ENCODE measurements at places on chromosomes 12 and 14. TPM values are rescaled to one million over a fixed set of nuclear protein-coding genes. Genes with fewer than 3 reads are reported as not detected.

- peaks cover 88% of the 10 kb centered on the region for H3K4me1 ChIP-seq
- no peaks in the 10 kb centered on the region for H3K27me3 ChIP-seq
- peaks cover 4% of the 10 kb centered on the region for H3K36me3 ChIP-seq
- no peak overlapping the region for H3K4me3 ChIP-seq
- DNase-seq = no peak
Observed at GRCh38 chr14:102690509-102691286, 86.6 kb upstream of the TRAF3 start.

GRCh38 chr14:21019366-21019765 lies 5.5 kb downstream of the NDRG2 start:
- H3K36me3 ChIP-seq = no peaks in the 10 kb centered on the region
- no peak for DNase-seq
- peaks cover 5% of the 10 kb centered on the region for H3K4me1 ChIP-seq
- no peak overlapping the region for H3K27ac ChIP-seq

DNA sequence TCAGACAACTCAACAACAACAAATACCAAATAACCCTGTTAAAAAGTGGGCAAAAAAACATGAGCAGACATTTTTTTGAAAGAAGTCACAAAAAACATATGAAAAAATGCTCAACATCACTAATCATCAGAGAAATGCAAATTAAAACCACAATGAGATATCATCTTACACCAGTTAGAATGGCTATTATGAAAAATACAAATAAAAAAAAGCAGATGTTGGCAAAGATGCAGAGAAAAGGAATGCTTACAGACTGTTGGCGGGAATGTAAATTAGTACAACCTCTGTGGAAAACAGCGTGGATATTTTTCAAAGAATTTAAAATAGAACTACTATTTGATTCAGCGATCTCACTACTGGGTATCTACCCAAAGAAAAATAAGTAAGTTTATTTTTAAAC lies 114.0 kb downstream of the SLC38A4 start:
- no peaks in the 10 kb centered on the region for H3K4me1 ChIP-seq
- no peak overlapping the region for H3K4me3 ChIP-seq
- no peaks in the 10 kb centered on the region for H3K27me3 ChIP-seq
- H3K27ac ChIP-seq = no peak overlapping the region
- no peaks in the 10 kb centered on the region for H3K36me3 ChIP-seq

DNA sequence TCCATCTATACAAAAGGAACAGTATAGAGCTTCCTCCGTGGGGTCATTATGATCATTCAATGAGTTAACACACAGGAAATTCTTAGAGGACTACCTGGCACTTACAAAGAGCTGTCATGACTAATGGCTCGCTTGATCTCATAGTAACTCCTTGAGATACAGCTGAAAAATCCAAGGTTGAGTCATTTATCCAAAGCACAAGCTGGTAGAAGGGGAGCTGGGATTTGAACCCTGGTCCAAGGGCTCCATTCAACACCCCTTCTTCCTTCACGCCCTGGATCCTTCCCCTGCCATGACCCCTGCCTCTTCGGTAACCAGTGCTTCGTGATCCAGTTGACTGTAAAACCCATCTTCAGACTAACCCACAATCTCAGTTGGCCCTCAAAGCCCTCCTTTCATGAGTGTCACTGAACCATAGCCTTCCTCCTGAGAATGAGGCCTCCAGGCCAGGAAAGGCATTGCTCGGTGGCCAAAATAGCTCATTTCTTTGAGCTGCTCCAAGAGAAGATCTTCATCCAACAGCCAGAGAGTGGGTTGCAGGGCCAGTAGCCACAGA lies 7.8 kb downstream of the ZFP36L1 start:
- peaks cover 30% of the 10 kb centered on the region for H3K36me3 ChIP-seq
- no peak overlapping the region for H3K27ac ChIP-seq
- H3K4me3 ChIP-seq = no peak overlapping the region
- H3K27me3 ChIP-seq = no peaks in the 10 kb centered on the region
- no peak for DNase-seq

DNA sequence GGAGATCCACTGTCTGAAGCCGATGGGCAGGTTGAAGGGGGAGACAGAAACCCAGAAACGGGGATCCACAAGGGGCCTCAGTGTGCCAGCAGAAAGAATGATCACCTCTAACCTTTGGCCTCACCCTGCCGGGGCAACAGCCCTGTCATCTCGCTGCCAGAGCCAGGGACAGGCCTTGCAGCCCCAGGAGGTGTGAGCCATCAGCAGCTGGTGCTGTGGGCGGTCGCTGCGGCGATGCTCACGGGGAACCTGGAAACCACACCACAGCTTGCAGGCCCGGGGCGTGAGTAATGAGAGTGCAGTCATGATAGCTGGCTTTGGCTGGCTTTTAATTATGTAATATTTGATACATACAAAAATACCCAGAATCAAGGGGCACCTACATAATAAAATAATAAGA lies 4.7 kb upstream of the TTC7B start:
- H3K36me3 ChIP-seq = no peaks in the 10 kb centered on the region
- no peak overlapping the region for H3K27ac ChIP-seq
- no peak overlapping the region for H3K4me3 ChIP-seq
- H3K4me1 ChIP-seq = no peaks in the 10 kb centered on the region

DNA sequence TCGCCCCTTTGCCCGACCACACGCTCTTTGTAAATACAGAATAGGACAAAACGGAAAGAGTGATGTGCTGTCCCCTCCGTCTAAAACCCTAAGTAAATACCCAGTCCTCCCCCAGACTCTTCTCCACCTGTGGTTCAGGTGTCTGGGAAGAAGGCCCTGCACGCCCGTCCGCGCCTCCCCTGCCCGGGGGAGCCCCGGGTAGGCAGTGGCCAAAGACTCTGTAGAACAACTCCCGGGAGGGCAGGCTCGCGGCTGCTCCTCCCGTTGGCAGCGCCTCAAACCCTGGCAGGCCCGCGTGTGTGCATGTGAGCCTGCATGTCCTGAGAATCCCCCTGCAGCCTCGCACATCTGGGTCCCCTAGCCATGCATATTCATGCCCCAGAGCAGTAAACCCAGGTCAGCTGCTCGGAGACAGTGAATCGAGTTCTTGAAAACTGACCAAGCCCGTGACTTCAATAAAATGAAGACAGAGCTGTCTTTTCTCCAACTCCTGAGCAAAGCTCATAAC lies 165.8 kb downstream of the MON2 start:
- peak; percentile 41 for DNase-seq
- no peaks in the 10 kb centered on the region for H3K36me3 ChIP-seq
- H3K4me3 ChIP-seq = peak overlapping the region; percentile 40
- H3K27me3 ChIP-seq = no peaks in the 10 kb centered on the region

- no peak within 1 kb of the TSS for H3K27ac ChIP-seq
- peak within 1 kb of the TSS; percentile 35 for H3K4me3 ChIP-seq
- H3K36me3 ChIP-seq = no peaks in the 10 kb centered on the region
- H3K4me1 ChIP-seq = peaks cover 6% of the 10 kb centered on the region
- H3K27me3 ChIP-seq = no peaks in the 10 kb centered on the region
- peak; percentile 44 for DNase-seq
Observed at GRCh38 chr12:113135178-113136127, at the start of gene RASAL1. Gene RASAL1 (minus strand): TSS chr12:113135761. CDS start chr12:113135462, 299 bp downstream.

DNA sequence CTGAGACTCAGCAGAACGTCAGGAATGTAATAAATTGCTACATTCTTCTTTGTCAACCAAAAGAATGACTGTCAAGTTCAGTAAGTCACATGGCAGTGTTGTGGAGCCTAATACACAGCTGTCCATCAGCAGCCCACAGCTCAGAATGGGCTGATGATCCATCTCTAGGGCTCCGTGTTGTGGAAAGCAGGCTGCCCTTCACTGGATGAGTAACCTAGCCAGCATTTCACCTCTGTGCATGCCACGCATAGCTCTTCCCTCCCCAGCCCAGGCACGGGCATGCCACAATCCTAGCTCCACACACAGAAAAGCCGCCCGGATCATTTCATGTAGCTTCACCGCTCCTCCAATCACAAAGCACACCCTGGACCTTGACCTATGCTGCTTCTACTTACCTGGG lies 878.0 kb upstream of the TMEM132C start:
- no peak overlapping the region for H3K27ac ChIP-seq
- H3K27me3 ChIP-seq = no peaks in the 10 kb centered on the region
- DNase-seq = no peak
- H3K36me3 ChIP-seq = no peaks in the 10 kb centered on the region
- no peaks in the 10 kb centered on the region for H3K4me1 ChIP-seq

DNA sequence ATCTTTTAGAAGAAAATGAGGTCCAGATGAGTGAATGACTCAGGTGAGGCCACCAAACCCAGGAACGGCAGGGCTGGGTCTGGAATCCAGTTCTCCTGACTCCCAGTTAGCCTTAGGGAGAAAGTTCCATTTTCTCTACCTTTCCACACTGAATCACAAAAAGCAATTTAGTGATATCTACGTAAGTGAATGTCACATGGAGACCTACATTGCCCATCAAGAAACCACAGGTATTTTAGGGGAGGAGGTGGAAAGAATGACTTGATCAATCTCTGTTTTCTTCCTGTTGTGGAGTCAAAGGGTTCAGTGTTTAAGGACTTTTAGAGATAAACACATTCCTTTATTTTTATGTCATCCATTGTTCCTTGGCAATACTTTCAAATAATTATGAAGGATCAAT lies 106.9 kb upstream of the PTPRB start:
- no peak overlapping the region for H3K27ac ChIP-seq
- H3K36me3 ChIP-seq = no peaks in the 10 kb centered on the region
- no peak for DNase-seq
- H3K4me3 ChIP-seq = no peak overlapping the region

- H3K36me3 ChIP-seq = peaks cover 17% of the 10 kb centered on the region
- H3K4me3 ChIP-seq = no peak overlapping the region
- no peak for DNase-seq
- peaks cover 40% of the 10 kb centered on the region for H3K4me1 ChIP-seq
Observed at GRCh38 chr12:47777741-47778558, 4.9 kb downstream of the SLC48A1 start.

The PTHLH gene
- total RNA-seq = 2.4 TPM

The GLIPR1L1 gene
- total RNA-seq = not detected

The ALG10B gene
- 13.8 TPM for total RNA-seq

The AICDA gene
- total RNA-seq = not detected
